RPMI7951 (cell line): ENCODE measurements at places on chromosomes 16 and 17. TPM values are rescaled to one million over a fixed set of nuclear protein-coding genes. Genes with fewer than 3 reads are reported as not detected.
A peak's percentile ranks its signal among the peaks of the same experiment; 100 is the strongest.

KRTAP17-1 gene
- total RNA-seq: not detected in 2 replicates

SMIM36 gene
- not detected in 2 replicates for total RNA-seq

CPHXL2 gene
- total RNA-seq: not detected in 2 replicates

GINS2 gene
- 28.5 and 34.2 TPM in 2 replicates for total RNA-seq

CDK5R1 gene
- 2.9 and 3.4 TPM in 2 replicates for total RNA-seq

CBFA2T3 gene
- total RNA-seq: not detected in 2 replicates

- peak; percentile 35 for DNase-seq
Observed at GRCh38 chr17:4475001-4475400, 23.7 kb upstream of the SPNS2 start.

DNA sequence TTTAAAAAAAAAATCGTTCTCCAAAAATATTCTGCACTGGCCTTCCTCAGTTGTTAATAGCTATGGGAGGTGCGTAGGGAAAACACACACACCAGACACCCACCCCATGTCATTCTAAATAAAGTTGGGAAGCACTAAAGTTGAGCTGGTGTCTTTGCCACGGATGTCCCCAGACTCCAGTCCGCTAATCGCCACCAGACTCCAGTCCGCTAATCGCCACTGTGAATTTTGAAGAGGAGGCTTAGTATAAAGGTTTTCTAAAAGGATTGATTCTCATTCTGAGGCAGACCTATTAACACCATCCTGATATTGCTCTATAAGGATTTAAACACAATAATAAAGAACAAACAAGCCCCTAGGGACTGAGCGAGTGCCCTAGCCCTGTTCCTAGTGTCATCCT, 22.7 kb upstream of the CPSF4L start:
- DNase-seq: no peak

DNA sequence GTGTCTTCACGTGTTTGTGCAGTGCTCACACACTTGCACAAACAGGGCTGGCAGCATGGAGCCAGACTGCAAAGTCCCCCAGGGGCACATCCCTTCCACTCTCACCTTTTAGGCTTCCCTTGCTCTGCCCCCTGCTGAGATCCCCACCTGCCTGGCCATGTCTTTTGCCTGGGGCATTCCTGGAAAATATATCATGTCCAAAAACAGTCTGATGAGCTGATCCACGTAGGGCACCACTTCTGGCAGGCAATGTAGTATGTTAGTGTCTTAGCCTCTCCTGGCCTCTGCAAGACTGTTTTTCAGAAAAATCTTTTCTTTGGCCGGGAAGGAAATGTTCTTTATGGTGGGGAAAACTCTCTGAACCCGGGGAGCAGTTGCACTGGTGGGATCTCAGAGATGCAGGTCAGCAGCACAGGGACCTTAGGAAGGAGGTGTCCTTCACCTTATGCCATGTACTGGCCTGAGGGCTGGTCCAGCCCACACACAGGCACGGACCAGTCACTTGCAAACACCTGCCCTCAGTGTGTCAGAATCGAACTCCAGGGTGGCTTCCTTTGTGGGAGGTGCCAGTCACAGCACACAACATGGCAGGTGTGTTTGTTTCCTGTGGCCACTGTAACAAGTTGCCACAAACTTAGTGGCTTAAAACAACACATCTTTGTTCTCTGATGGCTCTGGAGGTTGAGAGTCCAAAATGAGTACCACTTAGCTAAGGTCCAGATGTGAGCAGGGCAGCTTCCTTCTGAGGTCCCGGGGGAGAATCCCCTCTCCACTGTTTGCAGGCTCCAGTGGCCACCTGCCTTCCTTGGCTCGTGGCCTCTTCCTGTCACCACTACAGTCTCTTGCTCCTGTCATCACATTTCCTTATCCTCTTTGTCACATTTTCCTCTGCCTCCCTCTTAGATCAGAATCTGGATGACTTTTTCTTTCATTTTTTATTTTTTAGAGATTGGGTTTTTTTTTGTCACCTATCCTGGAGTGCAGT, 46.6 kb downstream of the MPRIP start:
- DNase-seq: no peak

DNA sequence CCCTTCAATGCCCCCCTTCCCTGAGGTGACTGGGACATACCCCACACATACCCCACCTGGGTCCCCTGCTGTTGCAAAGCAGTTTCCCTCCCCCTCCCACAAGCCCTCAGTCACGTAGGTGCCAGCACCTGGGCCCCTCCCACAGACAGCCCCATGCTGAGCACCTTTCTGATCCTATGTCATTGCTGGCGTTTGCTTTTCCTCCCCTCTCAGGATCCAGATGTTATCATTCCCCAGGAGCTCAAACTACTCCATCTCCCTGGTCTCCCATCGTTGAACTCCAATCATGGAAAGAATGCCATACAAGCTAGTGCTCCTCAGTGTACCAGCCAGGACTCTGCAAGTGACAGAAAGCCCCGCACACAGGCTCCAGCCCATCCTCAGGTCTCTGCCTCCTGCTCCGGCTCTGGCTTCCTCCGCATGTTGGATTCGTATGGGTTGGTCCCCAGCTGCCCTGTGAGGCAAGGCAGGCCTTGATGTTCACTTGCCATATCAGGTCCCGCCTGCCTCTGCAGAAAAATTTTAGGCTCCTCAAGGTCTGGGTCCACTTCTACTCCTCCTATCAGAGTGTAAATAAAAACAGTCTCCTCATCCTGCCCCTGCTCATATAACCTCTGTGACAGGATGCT, 31.4 kb upstream of the MED9 start:
- no peak for DNase-seq

GRCh38 chr16:1283296-1283695, 26.1 kb upstream of the UBE2I start:
- no peak for DNase-seq

DNA sequence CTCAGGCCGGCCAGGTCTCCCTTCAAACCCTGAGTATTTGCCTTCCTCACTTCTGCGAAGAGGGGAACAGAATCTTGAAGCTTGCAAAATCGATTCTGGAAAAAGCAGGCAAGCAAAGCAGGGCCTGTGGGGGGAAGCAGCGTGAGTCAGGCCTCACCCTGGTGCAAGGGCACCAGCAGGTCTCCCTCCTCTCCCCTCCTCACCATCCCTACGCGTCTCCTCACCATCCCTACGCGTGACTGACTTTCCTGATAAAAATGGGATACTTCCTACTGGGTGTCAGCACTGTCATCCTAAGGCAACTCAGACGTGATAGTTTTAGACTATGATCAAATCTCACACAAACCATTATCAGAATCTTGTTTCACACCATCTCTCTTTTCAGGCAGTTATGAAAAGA, 12.1 kb downstream of the CMTM3 start:
- DNase-seq: no peak

- no peak for DNase-seq
Observed at GRCh38 chr16:87131996-87132345, 185.2 kb downstream of the C16orf95 start.

- DNase-seq: peak; percentile 38
Observed at GRCh38 chr17:57085448-57086068, 512 bp downstream of the AKAP1 start.

DNA sequence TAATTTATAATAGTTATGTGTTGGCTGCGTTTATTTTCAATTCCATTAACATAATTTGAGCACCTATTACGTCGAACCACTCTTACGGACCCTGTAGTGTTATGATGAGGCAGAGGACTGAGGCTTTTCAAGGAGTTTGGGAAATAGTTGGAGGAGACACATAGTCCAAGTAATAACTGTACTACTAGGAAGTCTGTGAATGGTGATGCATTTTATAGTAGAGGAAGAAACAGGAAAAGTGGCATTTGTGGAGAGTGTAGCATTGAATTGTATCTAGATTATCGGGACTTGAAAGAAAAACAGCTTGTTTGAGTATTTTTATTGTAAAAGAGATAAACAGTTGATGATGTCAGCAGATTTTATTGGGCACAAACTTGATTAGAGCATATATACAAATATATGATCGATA, 1.7 kb downstream of the NFATC3 start:
- DNase-seq: peak; percentile 14

GRCh38 chr16:69318911-69319289, 7.8 kb downstream of the VPS4A start:
- DNase-seq: no peak

DNA sequence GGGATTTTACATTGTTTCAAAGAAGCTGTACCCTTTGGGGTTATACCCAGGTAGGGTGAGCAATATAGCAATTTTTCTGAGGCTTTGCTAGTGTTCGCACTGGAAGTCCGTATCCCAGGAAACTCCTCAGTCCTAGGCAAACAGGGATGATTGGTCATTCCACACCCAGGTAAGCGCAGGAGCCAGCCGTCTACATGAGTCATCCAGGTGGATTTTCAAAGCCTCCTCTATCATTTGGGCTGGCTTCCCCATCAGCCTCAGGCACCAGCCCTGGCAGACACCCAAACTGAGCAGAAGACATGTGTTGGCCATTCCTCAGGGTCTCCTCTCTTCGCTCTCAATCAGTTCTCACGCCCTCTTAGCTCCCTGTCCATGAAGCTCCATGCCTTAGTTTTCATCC, 135.6 kb downstream of the AIPL1 start:
- no peak for DNase-seq

DNA sequence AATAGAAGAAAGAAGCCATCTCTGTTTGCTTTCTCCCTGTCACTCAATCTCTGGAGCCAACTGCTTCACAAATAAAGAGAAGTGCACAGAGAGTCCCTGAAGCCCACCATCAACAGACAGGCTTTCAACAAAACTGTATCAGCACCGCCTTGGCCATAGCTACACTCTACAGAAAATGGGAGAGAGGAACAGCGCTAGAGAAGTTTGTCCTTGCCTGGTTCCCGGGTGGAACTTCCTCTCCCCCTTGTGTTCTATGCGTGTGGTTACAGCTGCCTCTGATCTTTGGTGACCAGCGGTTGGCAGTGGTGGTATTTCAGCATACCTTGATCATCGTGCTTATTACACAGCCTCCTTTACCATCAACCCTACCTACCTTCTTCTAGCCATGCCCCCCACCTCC, 91.4 kb upstream of the CCL2 start:
- peak; percentile 30 for DNase-seq

DNA sequence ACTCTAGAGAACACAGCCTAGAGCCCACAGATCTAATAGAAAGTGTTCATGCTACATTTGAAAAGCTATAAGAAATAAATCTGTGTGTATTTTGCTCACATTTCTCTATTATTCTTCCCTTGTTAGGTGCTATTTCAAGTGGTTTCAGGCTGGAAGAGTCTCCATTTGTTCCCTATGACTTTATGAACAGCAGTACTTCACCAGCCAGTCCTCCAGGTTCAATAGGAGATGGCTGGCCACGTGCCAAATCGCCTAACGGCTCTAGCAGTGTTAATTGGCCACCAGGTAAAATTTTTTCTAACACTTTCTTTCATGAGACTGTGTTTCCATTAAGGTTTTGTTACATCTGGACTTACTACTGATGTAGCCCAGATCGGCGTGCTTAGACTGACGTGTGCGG, 30.7 kb upstream of the SLC5A11 start:
- no peak for DNase-seq

DNA sequence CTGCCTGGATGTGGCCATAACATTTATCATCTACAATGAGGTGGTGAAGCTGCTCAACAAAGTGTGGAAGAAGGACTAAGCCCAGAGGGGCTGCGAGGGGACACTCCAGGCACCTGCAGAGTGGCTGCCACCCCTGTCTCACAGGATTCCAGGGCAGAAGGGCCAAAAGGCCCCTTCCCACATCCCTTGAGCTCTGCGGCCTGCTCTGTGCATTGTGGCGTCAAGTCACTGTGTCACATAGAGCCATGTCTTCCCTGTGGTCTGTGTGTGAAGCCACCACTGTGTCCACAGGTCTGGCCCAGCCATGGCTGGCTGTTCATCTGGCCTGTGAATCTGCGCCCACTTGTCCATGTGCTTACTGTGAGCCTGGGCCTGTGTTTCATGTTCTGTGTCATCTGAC, 1714.6 kb downstream of the TP53TG3F start:
- no peak for DNase-seq

DNA sequence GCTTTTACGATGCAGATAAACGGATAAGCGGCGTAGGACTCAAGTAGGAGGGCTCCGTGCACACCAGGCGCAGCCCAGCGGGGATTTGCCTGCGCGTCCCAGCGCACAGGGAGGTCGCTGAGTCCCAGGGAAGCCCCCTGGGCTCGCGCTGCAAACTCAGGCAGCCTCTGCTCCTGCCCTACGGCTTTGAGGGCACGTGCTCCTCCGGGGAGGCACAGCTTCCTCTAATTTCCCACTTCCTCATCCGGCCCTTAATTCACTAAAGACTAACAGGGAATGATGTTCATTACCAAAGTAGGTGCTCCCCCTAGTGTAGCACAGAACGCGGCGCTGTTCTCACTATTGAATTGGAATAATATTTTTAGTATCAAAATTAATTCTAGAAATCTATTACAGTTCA, 825.4 kb downstream of the KCNJ18 start:
- DNase-seq: no peak

DNA sequence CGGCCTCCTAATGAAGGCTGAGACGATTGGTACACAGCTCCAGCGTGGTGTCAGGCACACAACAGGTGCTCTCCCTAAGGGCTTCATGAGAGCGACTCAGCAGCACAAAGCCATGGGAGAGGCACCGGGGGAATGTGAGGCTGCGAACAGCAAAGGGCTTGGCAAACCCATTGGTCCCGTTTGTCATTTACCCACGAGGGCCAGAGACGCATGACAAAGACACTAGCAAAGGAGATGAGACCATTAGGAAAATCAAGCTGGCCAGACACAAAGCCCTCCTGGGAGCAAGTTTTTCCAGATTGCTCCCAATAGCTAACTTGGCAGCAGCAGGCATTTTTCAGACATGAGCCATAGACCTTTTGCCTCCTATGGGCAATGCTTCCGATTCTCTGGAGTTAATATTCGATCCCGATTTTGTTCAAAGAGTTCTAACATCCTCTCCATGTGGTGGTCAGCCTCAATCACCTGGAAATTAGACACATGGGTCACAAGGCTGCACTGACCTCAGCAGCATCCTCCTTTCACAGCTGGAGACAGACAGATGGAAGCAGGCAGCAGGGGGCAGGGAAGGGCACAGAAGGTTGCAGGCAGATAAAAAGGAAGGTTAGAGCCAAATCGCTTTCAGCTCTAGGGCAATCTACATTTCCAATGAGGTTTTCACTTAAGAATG, 38.2 kb downstream of the TK2 start:
- DNase-seq: peak; percentile 95

DNA sequence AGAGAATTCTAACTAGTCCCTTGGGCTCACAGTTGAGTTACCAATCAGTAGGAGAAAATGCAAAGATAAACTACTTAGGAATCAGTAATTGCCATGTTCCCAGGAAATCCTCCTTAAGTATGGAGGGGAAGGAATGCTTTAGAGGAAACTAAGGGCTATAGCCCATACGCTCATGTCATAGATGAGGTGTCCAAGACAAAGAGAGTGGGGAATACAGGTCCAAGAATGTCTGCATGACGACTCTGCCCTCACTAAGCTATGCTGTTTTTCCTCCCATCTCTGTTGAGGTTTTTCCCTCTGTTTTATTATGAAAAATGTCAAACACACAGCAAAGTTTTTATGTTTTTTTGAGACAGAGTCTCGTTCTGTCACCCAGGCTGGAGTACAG, 16.0 kb downstream of the LDHD start:
- DNase-seq: no peak
